Uterus (tissue), 4 donors: ENCODE measurements at places on chromosomes 1 and 21. TPM values are rescaled to one million over a fixed set of nuclear protein-coding genes. Genes with fewer than 3 reads are reported as not detected.

The MSH4 gene
- 1.2 TPM for total RNA-seq

The SFN gene
- not detected for total RNA-seq

The DNAJC16 gene
- total RNA-seq: 8.8 TPM

The FAM72A gene
- not detected for total RNA-seq

The OBSCN gene
- total RNA-seq: 53.2 TPM

The FCGR2B gene
- 0.59 TPM for total RNA-seq

The PERM1 gene
- total RNA-seq: not detected

The AK5 gene
- total RNA-seq: not detected

The TTC24 gene
- total RNA-seq: not detected

The GUCA2A gene
- not detected for total RNA-seq

The CATSPERE gene
- total RNA-seq: 2.7 TPM

The CAPN8 gene
- total RNA-seq: 0.59 TPM

The ATP5PB gene
- 169 TPM for total RNA-seq

The UMODL1 gene
- not detected for total RNA-seq

The FAM110D gene
- total RNA-seq: 21.0 TPM

The AKNAD1 gene
- not detected for total RNA-seq

The DPH2 gene
- 18.5 TPM for total RNA-seq

The RGS5 gene
- total RNA-seq: 157 TPM

The C1orf50 gene
- not detected for total RNA-seq

The KRTAP19-1 gene
- not detected for total RNA-seq

The CHRM3 gene
- 47.1 TPM for total RNA-seq

The ENAH gene
- 109 TPM for total RNA-seq

The SMG7 gene
- total RNA-seq: 15.4 TPM

The HMGN2 gene
- 489 TPM for total RNA-seq

The PRAMEF6 gene
- total RNA-seq: not detected
